Stimulated activated CD8-positive, alpha-beta memory T cell treated with anti-CD3 and anti-CD28 coated beads, Interleukin-4, amount 100 ng/mL, for 1 hour (primary cell): ENCODE measurements at places on chromosomes 7 and 10.
A peak's percentile ranks its signal among the peaks of the same experiment; 100 is the strongest.

DNA sequence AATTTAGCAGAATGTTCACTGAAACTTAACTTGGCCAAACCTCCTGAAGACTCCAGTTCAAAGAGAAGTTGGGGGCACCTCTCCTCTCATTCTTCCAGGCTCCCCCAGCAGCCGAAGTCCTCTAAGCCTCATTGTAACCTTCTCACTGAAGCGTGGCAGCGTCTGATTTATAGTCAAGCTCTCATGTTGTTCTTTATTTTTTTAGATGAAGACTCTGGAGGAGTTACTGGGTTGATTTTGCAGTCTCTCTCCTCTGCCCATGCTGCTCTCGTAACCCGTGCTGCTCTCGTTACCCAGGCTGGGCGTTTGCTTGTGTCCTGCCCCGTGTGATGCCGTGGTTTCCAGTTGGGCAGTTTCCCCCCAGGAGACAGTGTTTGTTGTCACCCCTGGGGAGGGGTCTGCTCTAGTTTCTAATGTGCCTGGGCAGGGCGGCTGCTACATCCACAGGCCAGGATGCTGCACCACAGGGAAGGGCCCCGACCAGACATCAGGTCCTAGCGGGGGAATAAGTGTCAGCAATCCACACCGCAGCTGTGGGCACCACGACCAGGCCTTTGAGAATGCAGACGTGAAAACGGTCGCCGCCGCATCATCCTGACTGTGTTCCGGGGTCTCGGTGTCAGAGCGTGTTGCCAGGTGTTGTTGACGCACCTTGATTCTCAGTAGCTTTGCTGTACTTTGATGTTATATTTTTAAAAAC lies 65.2 kb downstream of the WDR37 start:
- DNase-seq = no peak

DNA sequence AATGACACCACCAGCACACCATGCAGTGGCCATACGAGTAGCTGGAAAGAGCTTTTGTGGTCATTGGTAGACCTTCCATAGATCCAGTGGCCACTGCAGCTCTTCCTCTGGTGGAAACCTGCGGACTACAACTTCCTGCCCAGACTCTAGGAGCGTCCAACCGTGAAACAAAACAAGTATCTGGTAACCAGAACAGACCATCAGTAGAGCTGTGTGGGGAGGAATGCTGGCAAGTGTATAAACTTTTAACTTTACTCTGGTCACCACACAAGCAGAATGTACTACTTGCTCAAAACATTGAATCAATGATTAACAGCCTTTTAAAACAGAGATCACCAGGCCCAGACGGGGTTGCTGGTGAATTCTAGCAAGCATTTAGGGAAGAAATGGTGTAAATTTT lies 154.7 kb upstream of the DGKB start:
- no peak for DNase-seq

- no peak for DNase-seq
These were observed 319 bp upstream of the GATA3 start for GRCh38 chr10:8054244-8054493.

DNA sequence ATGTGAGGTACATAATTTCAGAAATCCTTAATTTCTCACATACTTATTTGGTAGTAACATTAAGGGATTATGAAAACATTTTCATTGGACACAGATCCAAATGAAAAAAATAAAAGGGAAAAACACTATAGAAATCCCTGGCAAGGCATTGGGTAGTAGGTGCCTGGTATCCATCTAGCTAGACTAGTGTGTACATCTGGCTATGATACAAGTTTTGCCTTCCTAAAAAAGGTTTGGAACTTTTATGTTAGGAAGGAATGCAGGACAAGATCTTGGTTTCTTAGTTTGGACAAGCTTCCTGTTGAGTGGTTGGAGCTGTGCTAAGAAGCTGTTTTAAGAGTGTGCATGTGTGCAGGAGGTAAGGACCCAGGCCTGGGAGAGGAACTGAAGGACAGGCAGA lies 252.3 kb upstream of the GLI3 start:
- no peak for DNase-seq

GRCh38 chr7:35747611-35748010 lies 52.7 kb upstream of the HERPUD2 start:
- DNase-seq = no peak

DNA sequence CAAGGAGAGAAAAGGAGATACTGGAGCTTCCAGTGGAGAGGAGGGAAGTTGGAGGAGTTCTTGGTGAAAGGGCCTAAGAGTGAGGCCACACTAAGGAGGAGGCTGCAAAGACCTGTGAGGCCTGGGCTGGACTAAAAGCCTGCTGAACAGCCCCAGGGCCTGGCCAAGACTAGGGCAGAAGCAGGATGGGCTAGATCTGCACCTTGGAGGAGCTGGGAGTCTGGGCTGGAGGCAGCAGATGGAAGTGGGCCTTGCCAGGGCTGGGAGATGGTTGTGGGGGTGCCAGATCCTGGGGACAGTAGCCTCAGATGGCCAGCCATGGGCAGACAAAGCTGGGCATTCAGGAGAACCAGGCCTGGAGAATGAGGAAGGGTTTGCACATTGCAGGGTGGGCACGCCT lies 6.5 kb upstream of the PURB start:
- DNase-seq = no peak

- no peak for DNase-seq
These were observed 364.8 kb downstream of the SFMBT2 start for GRCh38 chr10:7045891-7046599.

DNA sequence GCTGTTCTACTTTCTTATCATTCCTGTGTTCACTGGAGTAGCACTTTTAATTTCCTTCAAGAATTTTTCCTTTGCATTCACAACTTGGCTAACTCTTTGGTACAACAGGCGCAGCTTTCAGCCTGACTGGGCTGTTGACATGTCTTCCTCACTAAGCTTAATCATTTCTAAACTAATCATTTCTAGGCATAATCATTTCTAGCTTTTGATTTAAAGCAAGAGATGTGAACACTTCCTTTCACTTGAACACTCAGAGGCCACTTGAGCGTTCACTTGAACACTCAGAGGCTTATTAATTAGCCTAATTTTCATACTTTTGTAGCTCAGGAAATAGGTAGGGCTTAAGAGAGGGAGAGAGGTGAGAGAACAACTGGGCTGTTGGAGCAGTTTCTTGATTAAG lies 15.9 kb downstream of the C10orf90 start:
- DNase-seq = no peak

GRCh38 chr10:126387041-126387921 lies 996 bp downstream of the ADAM12 start:
- no peak for DNase-seq

- DNase-seq = no peak
These were observed 219.2 kb upstream of the C7orf33 start for GRCh38 chr7:148371280-148371937.

- no peak for DNase-seq
These were observed 24.8 kb upstream of the EIF5AL1 start for GRCh38 chr10:79487296-79488194.

DNA sequence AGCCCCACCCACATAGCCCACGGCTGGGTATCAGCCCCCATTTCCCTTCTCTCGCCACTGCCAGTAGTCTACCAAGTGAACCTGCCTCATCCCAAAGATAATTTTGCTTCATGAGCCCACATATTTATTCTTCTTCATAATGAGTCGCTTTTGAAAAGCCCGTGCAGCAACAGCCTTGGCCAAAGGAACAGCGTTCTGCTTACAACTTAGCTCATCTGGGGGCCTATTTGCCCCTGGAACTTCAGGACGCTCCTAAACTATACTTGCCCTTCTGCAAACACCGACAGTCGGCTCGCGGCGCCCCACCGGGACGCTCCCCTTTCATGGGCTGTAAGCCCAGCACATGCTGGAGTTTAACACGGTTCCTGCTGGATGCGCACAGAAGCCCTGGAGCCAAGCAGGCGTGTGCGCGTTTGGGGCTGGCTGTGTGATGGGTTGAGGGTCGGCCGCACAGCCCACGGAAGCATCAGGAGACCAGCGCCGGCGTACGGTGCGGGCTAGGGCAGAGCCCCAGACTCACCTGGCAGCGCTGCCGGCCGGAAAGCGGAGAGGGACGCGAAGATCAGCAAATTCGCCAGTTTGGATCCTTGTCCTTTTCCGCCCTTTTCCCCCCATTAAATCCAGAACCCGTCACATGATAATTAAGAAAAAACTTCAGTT lies 370 bp downstream of the TMEM60 start:
- DNase-seq = no peak

GRCh38 chr10:10816447-10816846 lies 201.2 kb upstream of the CELF2 start:
- no peak for DNase-seq

DNA sequence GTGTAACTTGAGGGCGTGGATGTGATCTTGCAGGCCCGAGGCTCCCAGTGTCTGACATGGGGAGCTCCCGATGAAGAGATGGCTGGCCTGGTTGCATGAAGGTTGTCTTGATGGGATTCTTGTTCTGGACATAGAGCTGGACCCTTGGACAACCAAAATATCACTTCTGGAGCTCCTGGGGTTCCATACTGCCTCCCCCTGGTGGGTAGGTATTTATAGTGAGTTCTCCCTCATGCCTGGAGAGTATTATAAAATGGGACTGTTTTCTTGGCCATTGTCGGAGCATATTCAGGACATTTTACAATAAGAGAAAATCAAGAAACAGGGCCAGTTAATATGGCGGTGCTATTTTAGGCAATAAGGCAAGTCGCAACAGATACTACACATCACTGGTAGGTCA lies 32.6 kb upstream of the GIMAP8 start:
- DNase-seq = no peak

DNA sequence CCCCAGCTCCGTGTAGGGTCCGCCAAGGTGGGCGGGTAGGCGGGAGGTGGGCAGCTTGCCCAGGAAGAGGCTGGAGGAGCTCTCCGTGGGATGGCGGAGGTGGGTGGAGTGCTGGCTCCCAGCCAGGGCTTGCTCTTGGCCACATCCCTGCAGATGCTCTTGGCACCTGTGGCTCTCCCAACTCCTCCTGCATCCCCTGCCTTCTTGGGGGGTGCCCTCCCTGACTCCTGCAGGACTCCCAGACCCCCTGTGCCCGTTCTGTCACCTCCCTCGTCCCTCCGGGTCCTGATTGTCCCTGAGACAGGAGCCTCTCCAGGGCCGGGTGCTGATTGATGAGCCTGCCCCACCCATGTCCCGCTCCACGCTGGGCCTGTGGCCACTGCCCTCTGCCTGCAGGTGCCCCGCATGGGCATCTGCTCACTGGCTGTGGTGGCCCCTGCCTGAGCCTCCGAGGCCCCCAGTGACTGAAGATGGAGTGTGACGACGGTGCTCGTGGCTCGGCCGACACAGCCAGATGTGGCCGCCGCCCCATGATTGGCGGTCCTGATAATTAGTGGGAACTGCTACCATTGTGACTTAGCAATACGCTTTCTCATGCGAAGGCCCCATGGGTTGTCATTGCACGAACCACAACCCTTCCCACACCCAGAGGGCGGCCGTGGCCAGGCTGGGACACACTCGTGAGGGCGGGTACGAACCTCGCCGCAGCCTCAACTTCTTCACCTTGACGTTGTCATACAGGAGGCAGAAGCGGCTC lies 23.6 kb downstream of the CFAP46 start:
- DNase-seq = no peak

GRCh38 chr10:129792141-129792540 lies 171.9 kb downstream of the EBF3 start:
- DNase-seq = no peak

GRCh38 chr7:69245646-69246045 lies 352.6 kb upstream of the AUTS2 start:
- DNase-seq = no peak

DNA sequence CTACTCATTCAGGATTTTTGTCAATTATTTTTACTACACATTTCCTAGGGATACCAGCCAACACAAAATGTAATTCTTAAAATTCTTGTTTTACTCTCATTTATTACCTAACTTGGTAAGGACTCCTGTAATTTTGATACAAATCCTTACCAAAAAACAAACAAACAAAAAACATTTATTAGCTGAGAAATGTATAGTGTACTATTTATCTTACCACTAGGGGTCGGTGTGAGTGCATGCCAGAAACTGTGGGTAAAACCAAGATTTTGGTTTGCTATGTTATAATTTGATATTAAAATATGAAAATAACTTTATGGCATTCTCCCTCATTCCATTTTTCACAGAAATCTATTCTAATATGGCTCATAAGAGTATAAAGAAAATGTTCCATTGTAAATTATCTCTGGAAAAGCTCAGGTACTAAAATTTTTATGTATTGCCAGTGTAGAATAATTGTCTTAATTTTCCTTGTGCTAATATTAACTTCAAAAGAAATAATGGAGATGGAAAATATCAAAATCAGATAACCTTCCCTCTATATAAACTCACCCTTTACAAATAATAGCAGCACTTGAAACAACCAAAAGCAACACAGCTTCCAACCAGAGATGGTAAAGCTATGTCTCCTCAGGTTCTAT lies 290.8 kb upstream of the PCDH15 start:
- no peak for DNase-seq

DNA sequence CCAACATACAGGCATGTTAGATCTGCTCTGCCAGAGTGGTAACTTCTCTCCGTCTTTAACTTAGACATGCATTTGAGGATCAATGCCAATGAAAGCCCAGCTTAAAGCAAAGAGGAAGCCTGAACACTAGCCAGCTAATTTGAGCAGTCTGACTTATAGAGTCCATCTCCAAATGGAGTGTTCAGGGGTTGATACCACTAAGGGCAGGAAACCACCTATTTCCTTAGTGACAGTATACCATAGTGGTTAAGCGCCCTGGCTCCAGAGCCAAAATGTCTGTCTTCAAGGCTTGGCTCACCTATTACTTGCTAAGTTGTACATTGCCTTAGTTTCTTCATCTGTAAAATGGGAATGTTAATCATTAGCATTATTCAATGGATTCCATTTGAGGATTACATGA lies 678.5 kb downstream of the KCNMA1 start:
- no peak for DNase-seq

DNA sequence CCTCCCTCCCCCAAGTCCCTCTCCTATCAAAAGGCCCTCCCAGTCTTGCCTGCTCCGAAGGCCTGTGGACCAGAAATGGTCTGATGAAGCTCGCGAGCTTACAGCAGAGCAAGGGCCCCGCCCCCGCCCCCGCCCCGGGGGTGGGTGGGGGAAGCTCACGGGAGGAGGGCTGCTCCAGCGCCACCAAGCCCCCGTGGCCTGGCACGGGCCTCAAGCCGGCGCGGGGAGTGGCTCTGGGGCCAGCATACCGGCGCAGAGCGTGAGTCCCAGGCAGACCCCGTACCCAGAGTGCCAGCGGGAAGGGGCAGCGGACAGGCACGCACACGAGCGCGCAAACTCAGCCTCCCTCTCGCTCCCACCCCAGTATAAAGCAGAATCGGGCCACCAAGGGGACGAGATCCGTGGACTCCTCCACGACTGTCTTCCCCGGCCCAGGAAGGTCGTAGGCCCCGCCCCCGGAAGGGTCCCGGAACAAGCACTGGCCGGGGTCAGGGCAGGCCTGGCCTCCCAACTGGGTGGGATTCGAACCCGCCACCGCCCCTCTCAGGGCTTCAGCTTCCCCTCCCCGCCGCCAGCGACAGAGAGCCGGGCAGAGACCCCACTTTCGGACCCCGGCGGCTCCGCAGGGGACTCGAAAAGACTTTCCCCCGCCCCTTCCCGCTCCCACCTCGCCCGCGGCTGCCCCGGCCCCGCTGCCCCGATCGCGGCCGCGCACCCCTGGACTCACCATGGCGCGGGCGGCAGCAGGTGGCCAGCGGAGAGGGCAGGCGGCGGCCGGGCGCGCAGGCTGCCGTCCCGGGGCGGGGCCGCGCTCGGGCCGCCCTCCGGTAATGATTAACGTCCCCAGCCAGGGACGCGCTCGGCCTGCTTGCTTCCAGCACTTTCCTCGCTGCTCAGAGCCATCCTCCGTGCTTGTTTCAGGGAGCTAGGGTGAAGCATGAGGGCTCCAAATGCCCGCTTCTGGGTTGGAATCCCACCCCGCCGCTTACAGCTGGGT lies at the start of gene PCBD1:
TSS of gene PCBD1 (minus strand) at position 762 of the 997 bp plus-strand sequence. CDS start at position 730, 32 bp downstream.
- DNase-seq = peak; percentile 23

GRCh38 chr10:119131512-119132240 lies 27.8 kb downstream of the DENND10 start:
- DNase-seq = no peak

GRCh38 chr10:6741541-6741941 lies 161.5 kb upstream of the PRKCQ start:
- no peak for DNase-seq
